ENCODE measurements at places on chromosomes 1 and 21.
A peak's percentile ranks its signal among the peaks of the same experiment; 100 is the strongest.

- no peaks in the 10 kb centered on the region for H3K27me3 ChIP-seq
- no peaks in the 10 kb centered on the region for H3K36me3 ChIP-seq
- no peak for DNase-seq
- H3K4me1 ChIP-seq = no peaks in the 10 kb centered on the region
Observed at GRCh38 chr1:181152892-181153633, 64.6 kb downstream of the IER5 start.

DNA sequence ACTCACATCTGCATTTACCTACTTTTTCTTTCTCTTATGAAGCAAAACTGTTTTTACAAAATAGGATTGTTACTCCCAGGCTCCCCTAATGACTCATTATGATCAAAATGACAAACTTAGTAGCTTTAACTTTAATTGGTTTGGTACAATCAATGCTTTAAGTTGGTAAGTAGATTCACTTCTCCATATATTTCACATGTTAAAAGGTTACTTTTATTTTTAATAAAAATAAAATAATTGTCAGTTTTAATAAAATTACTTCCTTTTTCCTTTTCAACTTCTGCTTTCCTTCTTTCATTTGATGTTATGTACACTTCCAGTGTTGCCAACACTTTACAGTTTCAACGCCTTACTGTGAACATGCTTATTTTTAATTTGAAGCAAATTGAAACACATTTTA, 477.6 kb downstream of the SETD4 start:
- H3K27ac ChIP-seq = no peak overlapping the region
- H3K4me1 ChIP-seq = peaks cover 9% of the 10 kb centered on the region
- DNase-seq = no peak
- H3K27me3 ChIP-seq = peaks cover 61% of the 10 kb centered on the region

- H3K4me1 ChIP-seq = no peaks in the 10 kb centered on the region
- DNase-seq = no peak
- H3K4me3 ChIP-seq = no peak overlapping the region
Observed at GRCh38 chr1:169121146-169121923, 14.8 kb downstream of the ATP1B1 start.

- no peak overlapping the region for H3K4me3 ChIP-seq
- H3K27ac ChIP-seq = no peak overlapping the region
- DNase-seq = no peak
- no peaks in the 10 kb centered on the region for H3K36me3 ChIP-seq
Observed at GRCh38 chr1:17735348-17735747, 19.8 kb upstream of the ACTL8 start.

- no peaks in the 10 kb centered on the region for H3K27me3 ChIP-seq
- no peak for DNase-seq
- H3K4me3 ChIP-seq = no peak overlapping the region
- H3K4me1 ChIP-seq = no peaks in the 10 kb centered on the region
- H3K36me3 ChIP-seq = no peaks in the 10 kb centered on the region
- H3K27ac ChIP-seq = no peak overlapping the region
Observed at GRCh38 chr21:34120867-34121266, 47.5 kb downstream of the MRPS6 start.

- H3K27me3 ChIP-seq = no peaks in the 10 kb centered on the region
- no peaks in the 10 kb centered on the region for H3K36me3 ChIP-seq
- no peak overlapping the region for H3K4me3 ChIP-seq
Observed at GRCh38 chr1:24540906-24541710, 14.8 kb upstream of the NCMAP start.

- DNase-seq = peak; percentile 43
- peaks cover 52% of the 10 kb centered on the region for H3K27me3 ChIP-seq
- H3K4me1 ChIP-seq = no peaks in the 10 kb centered on the region
- no peaks in the 10 kb centered on the region for H3K36me3 ChIP-seq
- no peak overlapping the region for H3K4me3 ChIP-seq
Observed at GRCh38 chr1:110424699-110425611, 17.5 kb upstream of the LAMTOR5 start.
